ENCODE measurements at places on chromosomes 5 and 9.

GRCh38 chr5:54637654-54638053 is 120.1 kb downstream of the SNX18 start:
- no peak for DNase-seq

GRCh38 chr9:38370176-38370575 is 22.3 kb upstream of the ALDH1B1 start:
- DNase-seq = no peak

- no peak for DNase-seq
These were observed 54.9 kb downstream of the PSAT1 start for GRCh38 chr9:78351816-78352215.

DNA sequence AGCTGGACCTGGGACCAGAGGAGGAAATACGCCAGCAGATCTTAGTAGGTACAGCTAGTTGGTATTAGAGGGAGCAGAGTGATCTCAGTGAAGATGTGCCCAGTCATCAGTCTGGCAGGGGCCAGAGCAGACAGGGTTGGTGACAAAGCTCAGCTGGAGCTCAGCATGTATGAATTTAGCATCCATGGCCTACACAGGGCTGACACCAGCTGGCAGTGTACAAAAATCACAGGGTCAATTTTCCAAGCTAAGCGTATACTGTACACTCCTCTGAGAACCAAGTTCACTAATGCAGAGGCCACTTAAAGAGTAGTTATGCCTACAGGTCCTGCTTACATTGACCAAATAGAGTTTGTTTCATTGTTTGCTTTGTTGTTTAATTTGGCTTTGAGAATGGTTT is 146.6 kb downstream of the SLC24A2 start:
- no peak for DNase-seq

GRCh38 chr9:28051559-28052503 is 478.6 kb upstream of the C9orf72 start:
- no peak for DNase-seq
